ENCODE measurements at places on chromosomes 7 and 10.

DNA sequence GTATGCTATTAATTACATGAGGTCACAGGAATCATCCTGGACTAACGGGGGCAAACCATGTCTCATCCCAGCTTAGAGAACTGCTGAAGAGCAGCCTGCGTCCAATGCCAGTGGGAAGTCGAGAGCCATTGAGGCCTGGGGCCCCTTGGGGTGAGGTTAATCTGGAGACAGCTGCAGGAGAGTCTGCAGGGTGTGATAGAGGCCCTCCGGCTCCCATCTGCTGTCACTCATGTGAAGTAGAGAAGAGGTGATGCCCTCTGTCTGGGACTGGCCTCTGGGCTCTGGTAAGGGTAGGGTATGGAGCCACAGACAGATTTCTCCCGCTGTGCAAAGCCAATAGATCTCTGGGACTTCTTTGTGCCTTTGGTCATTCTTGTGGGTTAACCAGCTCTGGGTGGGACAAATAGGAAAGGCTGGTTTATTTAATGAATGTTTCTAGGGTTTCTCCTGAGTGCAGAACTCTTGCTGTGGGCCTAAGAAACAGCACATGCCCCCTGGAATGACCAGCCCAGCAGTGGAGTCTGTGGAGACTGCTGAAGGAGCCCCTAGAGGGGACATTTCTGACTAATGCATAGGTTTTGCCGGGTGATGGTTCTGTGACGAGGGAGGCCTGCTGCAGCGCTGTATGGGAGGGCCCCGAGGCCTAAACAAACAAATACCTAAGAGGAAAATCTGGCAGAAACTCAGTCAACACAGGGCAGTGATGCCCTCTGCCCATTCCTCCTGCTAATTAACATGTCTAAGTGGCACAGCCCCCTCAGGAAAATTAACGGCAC, 34.5 kb downstream of the CRHR2 start:
- DNase-seq, result no peak

- no peak for DNase-seq
These were observed 45.1 kb downstream of the SPOCK2 start for GRCh38 chr10:72043016-72043834.

DNA sequence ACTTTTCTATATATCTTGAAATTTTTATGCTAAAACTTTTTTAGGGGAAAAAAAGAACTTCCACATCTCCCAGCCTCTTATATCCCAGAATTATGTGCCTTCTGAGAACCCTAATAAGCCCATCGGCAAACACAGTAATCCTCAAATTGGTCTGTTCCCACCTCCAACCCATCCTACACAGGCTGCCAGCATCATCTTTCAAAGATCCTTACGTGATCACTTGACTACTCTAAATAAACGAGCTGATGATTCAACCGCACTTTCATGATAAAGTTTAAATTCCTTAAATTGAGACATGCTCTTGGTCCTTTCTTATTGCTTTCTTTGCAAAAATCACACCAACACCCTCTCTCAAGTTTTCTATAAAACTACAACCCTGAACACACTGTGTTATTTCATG, 52.5 kb downstream of the MPP7 start:
- no peak for DNase-seq

DNA sequence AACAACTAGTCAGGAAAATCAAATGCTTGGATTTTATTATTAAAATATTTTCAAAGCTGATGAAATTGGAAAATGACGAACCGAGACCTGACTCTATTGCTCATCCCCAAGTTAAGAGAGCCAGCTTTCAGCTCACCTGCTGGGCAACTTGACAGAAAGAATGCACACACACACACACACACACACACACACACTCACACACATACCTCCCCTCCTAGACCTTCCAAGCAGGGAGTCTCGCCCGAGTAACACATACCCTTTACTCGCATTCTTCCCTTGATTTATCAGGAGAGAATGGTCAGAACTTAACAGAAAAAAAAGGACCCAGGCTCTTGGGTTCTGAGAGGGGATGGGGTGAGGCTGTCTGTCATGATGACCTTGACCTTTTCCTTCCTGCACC, 19.1 kb downstream of the GPRIN2 start:
- no peak for DNase-seq

DNA sequence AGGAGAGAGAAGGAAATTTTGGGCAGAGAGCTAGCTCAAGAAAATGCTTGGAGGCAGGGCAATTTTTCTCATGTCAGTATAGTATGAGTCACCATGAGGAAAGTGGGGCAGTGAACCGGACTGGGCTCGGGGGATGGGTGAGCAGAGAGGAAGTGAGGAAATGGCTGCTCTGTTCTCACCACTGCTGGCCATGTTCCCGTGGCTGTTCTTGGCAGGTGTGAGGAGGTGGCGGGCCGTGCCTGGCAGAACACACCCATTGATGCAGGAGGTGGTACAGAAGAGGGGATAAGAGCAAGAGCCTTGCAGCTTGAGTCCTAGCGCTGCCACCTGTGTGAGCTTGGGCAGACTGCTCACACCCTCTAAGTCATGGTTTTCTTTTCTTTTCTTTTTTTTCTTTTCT, 304.4 kb upstream of the LYZL1 start:
- no peak for DNase-seq

DNA sequence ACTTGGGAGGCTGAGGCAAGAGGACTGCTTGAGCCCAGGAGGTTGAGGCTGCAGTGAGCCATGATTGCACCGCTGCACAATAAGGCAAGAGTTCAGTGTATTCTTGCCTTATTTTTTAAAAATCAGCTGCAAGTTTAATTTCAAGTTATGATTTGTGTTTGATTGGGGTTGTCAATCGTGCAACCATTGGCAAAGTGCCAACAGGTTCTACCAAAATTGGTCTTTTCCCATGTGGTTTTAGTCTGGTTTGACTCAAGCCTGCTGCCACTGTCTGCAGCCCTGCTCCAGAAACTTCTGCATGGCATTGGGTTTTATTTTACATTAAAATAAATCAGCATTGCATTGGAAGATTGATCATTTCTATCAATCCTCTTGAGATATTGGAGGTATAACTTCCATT, 72.7 kb downstream of the PTPRE start:
- no peak for DNase-seq

DNA sequence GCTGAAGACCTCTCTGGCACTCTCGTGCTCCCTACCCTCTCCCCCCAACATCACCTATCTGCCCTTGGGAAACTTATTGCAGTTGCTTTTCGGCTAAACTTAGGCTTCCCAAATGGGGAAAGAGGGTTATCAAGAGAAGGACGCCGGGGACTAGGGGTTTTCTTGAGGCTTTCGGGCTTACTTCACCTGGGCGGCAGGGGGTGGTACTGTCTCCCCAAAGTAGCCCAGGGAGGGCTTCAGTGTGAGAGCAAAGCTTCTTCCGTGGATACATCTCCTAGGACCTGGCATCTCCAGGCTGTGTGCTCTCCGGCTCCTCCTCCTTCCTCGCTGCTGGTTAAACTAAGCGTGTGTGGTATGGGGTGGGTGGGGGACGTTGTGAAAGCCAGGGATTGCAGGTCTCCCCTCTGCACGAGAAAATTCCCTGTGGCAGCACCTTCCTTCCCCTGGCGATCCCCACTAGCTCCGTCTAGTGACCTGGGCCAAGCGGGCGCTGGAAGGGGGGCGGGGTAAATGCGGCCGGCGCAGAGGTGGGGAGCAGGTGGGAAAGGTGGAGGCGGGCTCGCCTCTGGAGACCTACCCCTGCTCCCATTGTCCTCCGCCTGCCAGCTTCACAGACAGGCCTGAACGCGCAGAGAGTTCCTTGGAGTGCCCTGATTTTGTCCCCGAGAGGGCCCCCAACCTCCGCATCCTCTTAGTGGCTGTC, 1.1 kb downstream of the PLXDC2 start:
- DNase-seq, result no peak

DNA sequence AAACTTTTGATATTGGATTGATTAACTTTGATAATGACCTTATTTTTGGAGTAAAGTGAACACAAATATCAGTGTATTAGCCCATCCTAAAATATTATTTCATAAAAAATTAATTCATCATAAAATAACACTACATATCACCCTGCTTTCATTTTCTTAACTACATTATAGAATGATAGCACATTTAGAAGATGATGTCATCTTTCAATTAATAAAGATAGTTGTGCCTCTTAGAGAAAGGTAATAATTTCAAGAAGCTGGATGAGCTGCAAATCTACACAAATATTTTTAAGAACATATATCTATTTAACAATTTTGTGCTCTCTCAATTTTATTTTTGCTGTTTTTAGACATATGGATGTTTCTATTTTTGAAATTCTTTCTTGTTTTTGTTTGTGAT, 126.1 kb downstream of the CNTNAP2 start:
- DNase-seq, result no peak

GRCh38 chr7:26397796-26398426, 106.2 kb downstream of the SNX10 start:
- DNase-seq, result peak; percentile 15

- DNase-seq, result no peak
These were observed 22.7 kb downstream of the GARS1 start for GRCh38 chr7:30617359-30617758.

DNA sequence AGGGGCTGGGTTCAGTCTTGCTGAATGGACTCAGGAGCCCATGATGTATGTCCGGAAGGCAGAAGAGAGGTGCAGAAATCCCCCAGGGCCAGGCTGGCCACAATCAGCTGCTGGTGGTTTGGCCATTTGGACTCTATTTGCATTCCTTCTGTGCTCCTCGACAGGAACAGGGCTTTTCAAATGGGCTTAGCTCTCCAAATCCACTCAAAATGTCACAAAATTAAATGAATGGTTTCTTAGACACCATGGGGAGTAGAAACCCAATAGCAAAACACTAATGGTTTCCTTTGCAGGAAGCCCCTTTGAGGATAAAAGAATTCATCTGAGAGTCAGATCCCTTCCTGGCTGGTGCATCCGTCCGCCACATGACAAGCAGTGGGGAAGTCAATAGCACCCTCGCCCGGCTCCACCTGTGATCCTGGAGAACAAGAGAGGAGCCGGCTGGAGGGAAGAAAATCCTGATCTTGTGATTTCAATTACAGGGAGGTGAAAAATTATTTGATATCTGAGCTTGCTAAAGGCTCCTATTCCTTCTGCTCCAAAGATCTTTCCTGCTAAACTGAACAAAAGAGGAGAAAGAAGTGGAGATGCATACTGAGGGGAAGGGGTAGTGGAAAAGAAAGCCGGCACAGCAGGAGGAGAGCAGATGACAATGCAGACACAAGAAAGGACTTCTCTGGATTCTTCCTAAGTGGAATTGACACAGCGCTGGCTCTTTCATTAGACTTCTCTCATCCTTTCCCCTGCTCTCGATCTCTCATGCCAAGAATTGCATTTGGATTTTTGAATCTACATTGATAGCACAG, 190.7 kb downstream of the C7orf25 start:
- no peak for DNase-seq

DNA sequence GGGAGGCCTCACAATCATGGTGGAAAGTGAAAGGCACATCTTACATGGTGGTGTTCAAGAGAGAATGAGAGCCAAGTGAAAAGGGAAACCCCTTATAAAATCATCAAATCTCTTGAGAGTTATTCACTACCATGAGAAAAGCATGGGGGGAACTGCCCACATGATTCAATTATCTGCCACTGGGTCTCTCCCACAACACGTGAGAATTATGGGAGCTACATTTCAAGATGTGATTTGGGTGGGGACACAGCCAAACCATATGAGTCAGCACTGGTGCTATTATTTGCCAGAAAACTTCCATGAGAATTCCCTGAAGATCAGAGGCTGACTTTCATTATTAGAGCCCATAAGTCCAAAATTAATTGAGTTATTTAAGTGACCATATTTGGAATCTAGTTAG, 1001.2 kb upstream of the POT1 start:
- DNase-seq, result no peak

DNA sequence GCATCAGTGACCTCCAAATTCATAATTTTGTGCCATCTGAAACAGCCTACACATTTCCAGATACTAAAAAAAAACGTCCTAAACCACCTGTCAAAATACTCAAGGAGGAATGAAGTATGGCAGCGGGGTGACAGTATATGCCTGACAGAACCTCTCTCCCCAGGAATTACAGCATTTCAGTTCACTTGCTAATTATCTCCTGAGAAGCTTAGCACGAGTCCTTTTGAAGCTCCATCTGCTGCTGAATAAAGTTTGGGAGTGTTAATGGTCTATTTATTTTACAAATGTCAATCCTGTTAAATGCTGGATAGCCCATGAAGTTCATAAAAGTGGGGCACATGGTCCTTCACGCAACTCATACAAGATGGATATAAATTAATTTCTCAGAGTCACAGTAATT, 29.4 kb upstream of the ANLN start:
- no peak for DNase-seq

Data from activated CD4-positive, alpha-beta T cell treated with anti-CD3 and anti-CD28 coated beads, Interleukin-2, amount 50 U/mL, for 16 hours (primary cell).